ENCODE measurements at places on chromosomes 3 and 15. TPM values are rescaled to one million over a fixed set of nuclear protein-coding genes. Genes with fewer than 3 reads are reported as not detected.

Gene DNASE1L3
- not detected for total RNA-seq

Gene SPTSSB
- not detected for total RNA-seq

Gene PAQR5
- not detected for total RNA-seq

Gene SKIC8
- total RNA-seq, result 52.3 TPM

Gene GOLGA6L22
- total RNA-seq, result not detected

Gene VPS39
- 90.7 TPM for total RNA-seq

Gene CORO2B
- 0.07 TPM for total RNA-seq

Gene RSL24D1
- total RNA-seq, result 133 TPM

Gene GREM1
- not detected for total RNA-seq

Gene ATP13A5
- total RNA-seq, result not detected

Gene CD80
- total RNA-seq, result 0.80 TPM

Gene PLS1
- total RNA-seq, result 6.0 TPM

Gene WNT7A
- total RNA-seq, result 0.14 TPM

Gene CYP11A1
- total RNA-seq, result not detected

Gene HTR3E
- total RNA-seq, result not detected

Gene AQR
- 40.9 TPM for total RNA-seq

Gene ALDH1L1
- 0.34 TPM for total RNA-seq

Gene RASGRF1
- total RNA-seq, result not detected

Gene PLSCR2
- not detected for total RNA-seq

Gene CYP1A2
- not detected for total RNA-seq

Gene PLCL2
- 17.8 TPM for total RNA-seq

Gene C3orf22
- not detected for total RNA-seq

Gene NCKIPSD
- 45.7 TPM for total RNA-seq

Gene PPP1R2
- total RNA-seq, result 129 TPM

Gene OR5H15
- not detected for total RNA-seq

Gene AMT
- 3.1 TPM for total RNA-seq

Gene PIERCE2
- not detected for total RNA-seq

Gene EXD1
- not detected for total RNA-seq

Gene WDR5B
- 3.1 TPM for total RNA-seq
